ENCODE measurements at places on chromosomes 2 and 18.
A peak's percentile ranks its signal among the peaks of the same experiment; 100 is the strongest.

GRCh38 chr18:3499501-3499900 is 49.5 kb downstream of the TGIF1 start:
- DNase-seq, result no peak

DNA sequence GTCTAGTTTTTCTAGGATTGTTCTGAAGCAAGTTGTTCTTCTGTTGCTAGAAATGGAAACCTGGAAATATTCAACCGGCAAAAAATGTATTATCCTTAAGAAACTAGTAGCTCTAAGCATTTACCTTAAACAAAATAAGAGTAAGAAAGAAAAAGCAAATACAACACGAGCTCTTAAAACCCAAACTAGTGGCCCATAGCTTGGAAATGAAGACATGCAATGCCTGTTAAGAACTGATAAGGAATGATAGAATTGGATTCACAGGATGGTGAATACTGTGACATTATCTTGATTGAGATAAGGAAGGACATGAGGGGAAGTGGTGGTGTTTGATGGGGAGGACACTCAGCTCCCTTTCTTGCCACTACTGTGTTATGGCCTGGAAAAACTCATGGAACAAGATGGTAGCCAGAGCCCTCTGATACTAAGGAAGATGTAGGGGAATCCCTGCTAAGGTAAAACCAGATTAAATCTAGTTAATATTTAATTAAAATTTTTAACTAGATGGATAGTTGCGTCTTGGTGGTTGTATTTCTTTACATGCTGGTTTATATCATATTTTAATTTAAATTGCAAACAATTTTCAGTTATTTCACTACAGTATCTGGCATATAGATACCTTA is 193.8 kb downstream of the LPIN1 start:
- DNase-seq, result peak; percentile 46

DNA sequence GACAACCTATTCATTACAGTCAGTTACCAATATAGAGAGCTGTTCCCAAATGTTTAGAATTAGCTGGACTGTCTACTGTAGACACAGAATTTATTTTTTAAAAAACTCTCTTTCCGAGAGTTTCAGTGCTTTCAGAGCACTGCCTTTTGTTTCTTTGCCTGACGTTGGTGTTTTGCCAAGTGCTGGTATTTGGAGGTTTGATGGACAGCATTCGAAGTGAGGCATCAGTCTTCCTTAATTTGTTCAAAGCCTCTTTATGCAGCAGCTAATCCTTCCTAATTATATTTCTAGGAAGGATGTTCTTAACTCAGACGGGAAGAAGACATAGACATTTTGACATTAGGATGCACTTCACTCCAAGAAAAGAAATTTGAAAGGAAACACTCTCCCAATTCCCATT is 83.2 kb downstream of the LTBP1 start:
- no peak for DNase-seq

DNA sequence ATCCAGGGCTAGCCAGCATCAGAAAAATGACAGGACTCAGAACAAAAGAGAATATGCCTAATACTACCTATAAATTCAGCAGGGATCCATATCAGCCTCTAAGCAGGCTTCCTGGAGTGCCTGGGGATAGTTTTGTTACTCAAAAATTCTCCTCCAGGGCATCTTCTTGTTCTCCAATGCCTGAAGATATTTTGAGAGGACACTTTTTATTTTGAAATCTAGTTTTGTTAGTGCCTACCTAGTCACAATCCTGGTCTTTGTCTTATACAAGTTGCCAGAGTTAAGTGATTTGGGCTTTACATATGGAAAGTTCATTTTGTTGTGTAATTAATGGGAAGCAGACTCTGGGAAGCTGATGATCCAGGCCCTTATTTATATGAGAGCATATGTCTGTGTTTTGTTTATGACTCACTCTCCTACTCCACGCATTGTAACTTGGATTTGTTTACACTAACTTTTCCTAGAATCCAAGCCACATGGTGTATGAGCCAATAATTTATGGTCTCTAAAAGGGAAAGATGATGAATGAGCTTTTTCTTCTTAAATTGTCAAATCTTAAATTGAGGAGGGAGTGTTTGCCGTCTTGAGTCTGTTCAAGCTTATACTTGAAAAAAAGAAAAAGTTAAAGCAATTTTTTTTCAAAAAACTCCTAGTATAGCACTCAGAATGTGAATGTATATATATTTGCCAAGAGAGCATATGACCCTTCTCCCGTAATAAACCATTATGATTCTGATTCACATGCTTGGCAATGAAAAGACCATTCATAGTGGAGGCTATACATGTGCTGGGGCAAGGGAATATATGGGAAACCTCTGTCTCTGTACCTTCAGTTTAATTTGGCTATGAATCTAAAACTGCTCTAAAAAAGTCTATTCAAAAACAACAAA is 370.3 kb downstream of the SETBP1 start:
- DNase-seq, result no peak

GRCh38 chr2:23121968-23122648 is 262.9 kb upstream of the KLHL29 start:
- DNase-seq, result no peak

DNA sequence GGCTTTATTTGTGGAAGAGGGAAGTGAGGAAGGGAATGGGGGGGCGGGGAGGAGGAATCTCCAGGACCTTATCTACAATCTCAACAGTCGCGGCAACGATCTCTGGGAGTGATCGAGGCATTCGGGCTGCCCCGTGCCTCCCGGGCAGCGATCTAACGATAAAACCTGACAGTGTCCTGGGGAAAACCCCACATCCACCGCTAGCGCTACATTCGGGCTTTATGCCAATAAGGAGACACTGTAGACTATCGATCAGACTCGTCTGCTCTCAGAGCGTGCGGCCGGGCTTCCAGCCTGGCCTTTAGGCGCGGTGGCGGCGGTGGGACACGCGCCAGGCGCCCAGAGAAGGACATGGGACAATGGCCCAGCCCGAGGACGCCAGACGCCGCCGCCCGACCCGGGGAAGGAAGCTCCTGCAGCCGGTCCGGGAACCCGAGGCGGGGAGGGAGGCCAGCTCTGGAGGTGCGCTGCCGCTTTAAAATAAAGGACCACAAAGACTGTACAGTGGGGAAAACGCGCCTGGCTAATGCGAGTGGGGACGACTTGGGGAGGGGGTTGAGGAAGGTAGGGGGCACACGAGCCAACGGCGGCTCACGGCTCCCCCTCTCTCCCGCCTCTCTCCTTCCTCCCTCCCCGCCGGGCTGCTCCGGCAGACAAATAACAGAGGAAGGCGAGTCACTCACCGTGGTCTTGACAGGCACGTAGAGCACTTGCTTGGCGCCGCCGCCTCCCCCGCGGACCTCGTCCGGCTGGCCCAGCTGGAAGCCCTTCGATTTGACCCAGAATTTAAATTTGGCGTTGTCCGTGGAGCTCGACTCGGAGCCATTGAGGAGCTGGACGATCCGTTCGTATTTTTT is 2.2 kb downstream of the NOL4 start:
- DNase-seq, result no peak

DNA sequence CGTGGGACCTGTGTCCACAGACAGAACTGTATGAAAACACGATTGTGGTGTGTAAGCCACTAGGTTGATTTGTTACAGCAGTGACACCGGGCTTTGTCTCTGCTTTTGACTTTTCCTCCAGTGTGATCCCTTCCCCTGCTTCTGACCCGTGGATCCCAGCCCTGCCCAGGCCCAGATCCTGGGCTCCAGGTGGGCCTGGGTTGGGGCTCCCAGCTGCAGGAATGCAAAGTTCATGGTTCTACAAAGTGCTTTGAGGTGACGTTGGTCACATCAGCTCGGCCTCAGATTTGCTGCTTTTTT is 26.8 kb downstream of the HPCAL1 start:
- no peak for DNase-seq

DNA sequence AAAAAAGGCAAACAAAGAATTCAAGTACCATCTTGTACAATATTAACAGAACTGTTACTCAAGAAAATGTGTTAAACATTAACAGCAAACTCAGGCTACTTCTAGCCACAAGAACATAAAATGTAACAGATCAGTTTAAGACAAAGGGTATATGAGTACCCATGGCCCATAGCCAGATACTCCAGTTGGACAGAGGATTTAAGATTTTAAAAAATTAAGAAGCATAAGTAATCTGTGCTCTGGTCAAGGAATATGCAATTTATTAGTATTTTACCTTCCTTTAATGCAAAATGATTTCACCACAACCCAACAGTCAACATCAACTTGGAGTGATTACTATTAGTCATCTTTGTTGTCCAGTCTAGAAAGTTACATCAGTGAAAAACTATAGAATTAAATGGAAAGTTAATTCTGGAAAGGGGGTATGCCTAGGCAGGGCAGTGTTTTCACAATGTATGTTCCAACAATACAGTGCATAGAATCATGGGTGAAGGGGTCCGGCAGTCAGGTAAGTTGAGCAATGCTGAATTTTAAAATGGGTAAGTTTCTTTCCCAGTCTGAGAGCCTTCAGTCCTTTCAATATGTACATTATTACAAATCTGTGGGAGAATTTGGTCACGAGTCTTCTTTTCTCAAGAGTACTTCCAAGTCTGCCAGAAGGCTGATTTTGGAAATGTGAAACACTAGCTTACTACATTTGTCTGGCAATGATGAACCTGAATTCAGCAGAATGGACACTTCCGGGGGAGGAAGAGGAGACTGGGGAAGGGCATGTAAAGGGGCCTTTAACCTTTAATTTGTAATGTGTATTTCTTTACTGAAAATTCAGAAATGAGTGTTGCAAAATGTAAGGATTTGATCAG is 34.5 kb downstream of the SFT2D3 start:
- DNase-seq, result no peak

- DNase-seq, result no peak
These were observed 9.7 kb downstream of the TNS1 start for GRCh38 chr2:217993138-217993537.

- DNase-seq, result no peak
These were observed 250.0 kb downstream of the DSEL start for GRCh38 chr18:67266246-67267237.

DNA sequence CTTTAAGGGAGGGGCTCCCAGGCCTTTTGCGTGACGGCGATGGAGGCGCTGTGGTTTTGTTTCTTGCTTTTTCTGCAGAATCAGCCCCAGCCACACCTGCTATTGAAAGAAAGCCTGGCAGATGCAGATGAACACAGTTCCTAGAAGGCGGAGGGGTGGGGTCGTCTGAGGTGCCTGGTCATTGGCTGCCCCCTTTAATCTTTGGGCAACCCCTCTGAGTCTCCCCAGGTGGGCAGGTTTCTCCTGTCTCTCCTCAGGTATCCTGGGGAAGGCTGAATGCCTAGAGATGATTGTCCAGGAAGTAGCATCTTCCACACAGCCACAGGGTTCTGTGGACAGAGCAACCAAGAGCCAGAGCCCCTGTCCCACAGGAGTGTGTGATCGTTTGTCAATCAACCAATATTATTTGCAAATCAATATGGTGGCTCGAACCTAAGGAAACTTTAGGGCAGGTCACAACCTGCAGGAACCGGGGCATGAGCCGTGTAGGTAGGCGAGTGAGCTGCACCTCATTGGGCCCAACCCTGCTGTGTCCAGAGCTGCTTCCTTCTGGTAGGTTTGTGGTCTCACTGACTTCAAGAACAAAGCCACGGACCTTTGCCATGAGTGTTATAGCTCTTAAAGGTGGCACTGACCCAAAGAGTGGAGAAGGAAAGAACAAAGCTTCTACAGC is 104.3 kb downstream of the NDUFA10 start:
- DNase-seq, result no peak

GRCh38 chr2:107107351-107107750 is 221.4 kb upstream of the ST6GAL2 start:
- no peak for DNase-seq

GRCh38 chr2:219783359-219783975 is 156.0 kb downstream of the SLC4A3 start:
- no peak for DNase-seq

- DNase-seq, result no peak
These were observed 82.6 kb downstream of the MBP start for GRCh38 chr18:77049938-77050337.

DNA sequence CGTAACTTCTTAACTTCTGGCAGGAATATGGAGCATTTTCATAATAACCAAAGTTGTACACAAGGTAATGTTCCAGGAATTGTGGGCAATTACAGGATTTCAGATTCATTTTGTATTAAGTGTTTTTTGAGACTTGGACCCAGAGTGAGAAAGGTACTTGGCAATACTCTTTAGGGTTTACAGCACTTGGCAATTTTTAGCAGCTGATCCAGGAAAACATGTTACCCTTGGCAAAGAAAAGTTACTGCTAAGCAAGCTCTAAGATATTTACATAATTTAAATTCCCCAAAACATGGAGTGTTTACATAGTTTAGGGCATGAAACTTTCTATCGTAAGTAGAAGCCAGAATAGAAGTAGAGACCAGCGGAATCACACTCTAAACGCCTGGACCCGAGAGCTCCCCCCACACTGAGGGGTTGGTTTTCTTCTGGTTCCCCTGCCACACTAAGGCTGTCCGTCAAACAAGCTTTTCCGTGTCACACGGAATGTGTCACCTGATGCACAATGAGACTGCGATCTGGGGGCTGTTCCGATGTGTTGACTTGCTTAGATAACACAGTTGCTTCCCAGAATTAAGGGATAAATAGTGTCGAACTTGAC is 177.1 kb downstream of the PTGR3 start:
- no peak for DNase-seq

- DNase-seq, result no peak
These were observed 5.6 kb upstream of the TNS1 start for GRCh38 chr2:218008060-218009040.

- no peak for DNase-seq
These were observed 210.0 kb upstream of the ACVR2A start for GRCh38 chr2:147634826-147635225.

DNA sequence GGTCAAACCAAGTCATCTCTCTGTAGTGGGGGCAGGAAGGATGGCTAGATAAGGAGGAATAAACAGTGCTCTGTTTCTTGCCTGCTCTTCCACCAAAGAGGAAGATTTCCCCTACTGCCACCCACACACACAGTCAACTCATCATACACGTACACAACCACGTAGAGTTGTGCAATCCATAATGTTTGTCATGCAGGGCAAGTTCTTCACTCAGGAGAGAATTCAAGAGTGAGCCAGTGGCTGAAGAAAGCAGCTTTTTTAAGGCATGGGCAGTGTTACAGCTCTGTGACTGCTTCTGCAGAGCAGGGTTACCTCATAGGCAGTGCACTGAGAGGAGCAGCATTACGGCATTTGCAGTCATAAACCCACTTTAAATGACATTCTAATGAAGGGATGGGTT is 283.0 kb downstream of the RND3 start:
- no peak for DNase-seq

DNA sequence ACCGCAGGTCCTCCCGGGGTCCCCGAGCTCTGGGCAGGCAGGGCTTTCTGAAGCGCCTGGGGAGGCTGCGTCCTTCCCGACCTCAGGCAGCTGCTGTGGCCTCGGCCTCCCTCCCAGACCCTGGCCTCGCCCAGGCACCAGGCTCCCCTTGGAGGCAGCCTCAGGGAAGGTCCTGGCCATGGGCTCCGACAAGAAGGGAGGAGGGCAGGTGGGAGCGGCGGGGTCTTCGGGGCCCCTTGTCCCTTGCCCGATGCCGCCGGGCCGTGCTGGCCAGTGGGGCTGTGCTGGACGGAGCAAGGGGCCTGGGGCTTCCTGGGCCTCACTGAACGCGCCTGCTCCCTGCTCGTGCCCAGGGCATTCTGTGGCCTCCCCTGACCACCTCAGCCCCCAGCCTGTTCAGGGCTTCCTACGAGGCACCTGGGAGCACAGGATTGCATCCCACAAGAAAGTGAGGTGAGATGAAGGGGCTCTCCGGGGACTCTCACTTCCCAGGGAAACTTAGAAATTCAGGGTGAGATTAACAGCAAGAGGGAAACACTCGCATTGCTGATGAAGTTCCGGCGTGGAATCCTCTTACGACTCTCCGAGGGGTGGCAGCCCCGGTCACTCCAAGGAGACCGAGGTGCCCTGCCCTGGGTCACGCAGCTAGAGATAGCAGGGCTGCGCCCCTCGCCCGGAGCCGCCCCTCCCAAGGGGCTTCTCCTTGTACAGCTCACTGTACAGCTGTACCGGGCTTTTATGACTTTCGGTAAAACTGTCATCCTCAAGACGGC is 778 bp downstream of the MFSD2B start:
- DNase-seq, result peak; percentile 91
